ENCODE measurements at places on chromosomes 2 and 18. TPM values are rescaled to one million over a fixed set of nuclear protein-coding genes. Genes with fewer than 3 reads are reported as not detected.

Gene SP3
- 77.0 TPM for total RNA-seq

Gene CYBRD1
- 262 TPM for total RNA-seq

Gene STAT4
- total RNA-seq: 5.8 TPM

Gene PLGLB1
- total RNA-seq: 2.7 TPM

Gene ATF2
- total RNA-seq: 48.0 TPM

DNA sequence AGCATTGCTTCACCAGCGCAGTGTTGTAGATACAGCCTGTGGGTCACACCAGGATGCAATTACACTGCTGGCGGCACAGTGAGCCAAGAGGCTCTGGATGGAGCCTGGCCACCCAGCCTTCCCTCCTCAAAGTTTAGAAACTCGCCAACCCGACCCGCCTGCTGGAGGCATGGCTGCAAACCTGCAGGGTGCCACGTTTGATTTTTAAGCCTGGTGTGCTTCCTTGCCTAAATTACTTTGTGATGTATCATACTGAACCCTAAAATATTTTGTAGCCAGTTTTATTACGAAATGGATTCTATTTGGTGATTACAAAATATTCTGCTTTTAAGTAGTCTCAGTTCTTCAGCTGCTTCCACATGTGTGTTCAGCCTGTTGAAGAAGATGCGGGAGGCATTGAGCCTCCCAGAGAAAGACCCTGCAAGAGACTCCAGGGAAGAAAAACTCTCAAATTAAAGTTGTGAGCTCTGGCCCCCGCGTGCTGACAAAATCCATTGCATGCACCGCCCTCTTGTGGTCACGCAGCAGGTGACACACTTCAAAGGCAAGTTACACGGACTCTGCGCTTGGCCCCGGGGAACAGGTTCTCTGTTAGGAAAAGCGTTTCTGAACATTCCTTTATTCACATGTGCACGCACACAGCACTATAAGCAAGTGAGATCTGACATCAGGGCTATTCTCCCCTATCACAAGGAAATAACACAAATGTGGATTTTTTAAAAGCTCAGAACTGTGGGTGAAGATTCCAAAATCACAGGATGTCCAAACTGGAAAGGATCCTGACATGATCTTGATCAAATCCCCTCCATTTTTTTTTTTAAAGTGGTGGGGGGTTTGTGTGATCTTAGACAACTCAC lies 63.0 kb upstream of the TWIST2 start:
- H3K4me3 ChIP-seq: no peak overlapping the region
- peaks cover 8% of the 10 kb centered on the region for H3K4me1 ChIP-seq
- DNase-seq: peak; percentile 77

GRCh38 chr2:77552956-77553355 lies 30.8 kb upstream of the LRRTM4 start:
- no peak overlapping the region for H3K4me3 ChIP-seq
- H3K27ac ChIP-seq: no peak overlapping the region
- no peak for DNase-seq
- H3K4me1 ChIP-seq: no peaks in the 10 kb centered on the region

DNA sequence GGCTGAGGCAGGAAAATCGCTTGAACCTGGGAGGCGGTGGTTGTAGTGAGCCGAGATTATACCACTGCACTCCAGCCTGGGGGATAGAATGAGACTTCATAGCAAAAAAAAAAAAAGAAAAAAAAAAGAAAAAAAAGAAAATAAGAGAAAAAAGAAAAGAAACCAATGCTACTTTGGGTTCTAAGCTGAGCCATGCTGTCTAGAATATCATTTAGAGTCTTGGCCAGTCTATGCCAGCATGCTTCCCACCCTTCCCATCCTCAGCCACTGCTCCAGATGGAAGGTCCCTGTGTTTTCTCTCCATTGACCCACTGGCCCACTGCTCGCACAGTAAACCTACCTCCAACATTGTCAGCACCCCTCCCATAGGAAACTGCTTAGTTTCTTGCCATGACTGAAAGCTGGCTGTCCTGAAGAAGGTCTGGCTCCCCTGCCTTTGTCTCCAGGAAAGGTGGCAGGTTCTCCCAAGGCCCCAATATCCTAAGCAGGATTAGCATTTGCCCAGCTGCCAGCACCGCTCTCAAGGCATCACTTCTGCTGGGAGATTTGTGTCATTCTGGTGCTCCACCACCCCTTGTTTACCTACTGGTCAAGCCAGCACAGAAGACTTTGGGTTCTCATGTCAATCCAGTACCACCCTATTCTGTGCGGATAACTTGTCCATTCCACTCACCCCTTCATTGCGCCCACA lies 47.3 kb upstream of the PAPOLG start:
- no peak overlapping the region for H3K27ac ChIP-seq
- no peak for DNase-seq
- no peaks in the 10 kb centered on the region for H3K36me3 ChIP-seq
- H3K4me3 ChIP-seq: no peak overlapping the region
- no peaks in the 10 kb centered on the region for H3K4me1 ChIP-seq
- no peaks in the 10 kb centered on the region for H3K27me3 ChIP-seq

DNA sequence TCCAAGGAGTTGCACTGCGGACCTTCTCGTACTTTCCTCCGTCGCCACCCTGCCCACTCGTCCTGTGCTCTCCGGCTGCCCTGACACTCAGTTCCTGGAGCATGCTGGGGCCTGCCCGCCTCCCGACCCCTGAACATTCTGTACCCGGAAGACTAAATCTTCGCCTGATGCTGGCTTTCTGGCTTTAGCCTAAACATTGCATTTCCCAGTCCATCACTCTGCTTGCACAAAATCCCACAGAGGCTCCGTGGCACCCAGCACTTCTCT lies 550 bp upstream of the SFXN5 start:
- H3K27ac ChIP-seq: peak overlapping the region; percentile 95
- peak; percentile 59 for DNase-seq
- peaks cover 5% of the 10 kb centered on the region for H3K36me3 ChIP-seq
- H3K4me1 ChIP-seq: peaks cover 29% of the 10 kb centered on the region
- no peaks in the 10 kb centered on the region for H3K27me3 ChIP-seq

DNA sequence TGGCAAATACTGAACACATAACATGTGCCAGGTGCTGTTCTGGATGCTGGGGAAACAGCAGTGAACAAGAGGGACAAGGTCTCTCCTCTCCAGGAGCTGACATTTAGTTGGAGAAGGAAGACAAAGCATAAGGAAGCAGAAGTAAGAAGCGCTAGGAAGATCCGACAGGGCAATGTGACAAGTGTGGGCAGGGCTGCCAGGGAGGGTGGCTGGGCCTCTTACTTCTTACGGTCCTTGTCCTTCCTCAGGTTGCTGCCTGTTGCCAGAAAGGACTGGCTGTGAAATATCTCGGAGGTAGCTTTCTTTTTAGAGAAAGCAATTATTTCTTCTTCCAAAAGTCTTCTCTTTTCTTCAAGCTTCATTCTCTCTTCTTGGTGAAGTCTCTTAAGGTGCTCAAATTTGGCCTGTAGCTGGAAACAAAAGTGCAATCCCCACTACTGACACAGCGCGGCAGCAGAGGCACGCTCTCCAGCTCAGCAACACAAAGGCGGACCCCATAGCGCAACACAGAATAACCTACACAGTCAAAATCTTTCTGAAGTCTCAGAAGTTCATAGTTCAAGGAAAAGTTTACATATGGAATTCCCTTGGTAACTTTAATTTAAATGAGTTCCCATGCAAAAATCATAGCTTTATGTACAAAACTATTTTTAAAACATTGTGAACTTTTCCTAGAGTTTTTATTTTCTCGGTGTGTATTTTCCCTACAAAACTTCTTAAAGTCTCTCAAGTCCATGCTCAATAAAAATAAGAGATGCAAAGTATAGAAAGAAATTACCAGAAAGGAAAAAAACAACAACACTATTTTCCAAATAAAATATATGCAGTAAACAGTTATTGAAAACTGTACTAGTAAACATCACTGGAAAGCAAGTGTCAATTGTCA lies 67.7 kb downstream of the SEPTIN10 start:
- no peak overlapping the region for H3K27ac ChIP-seq
- no peaks in the 10 kb centered on the region for H3K27me3 ChIP-seq
- H3K4me3 ChIP-seq: no peak overlapping the region
- DNase-seq: peak; percentile 56
- no peaks in the 10 kb centered on the region for H3K4me1 ChIP-seq

GRCh38 chr18:61714421-61714820 lies 178.4 kb downstream of the RNF152 start:
- DNase-seq: no peak
- H3K36me3 ChIP-seq: no peaks in the 10 kb centered on the region
- no peaks in the 10 kb centered on the region for H3K4me1 ChIP-seq
- H3K27me3 ChIP-seq: no peaks in the 10 kb centered on the region

GRCh38 chr18:62521593-62521992 lies 1.2 kb upstream of the ZCCHC2 start:
- H3K27me3 ChIP-seq: no peaks in the 10 kb centered on the region
- peaks cover 29% of the 10 kb centered on the region for H3K4me1 ChIP-seq
- H3K36me3 ChIP-seq: no peaks in the 10 kb centered on the region
- H3K27ac ChIP-seq: no peak overlapping the region
- H3K4me3 ChIP-seq: peak overlapping the region; percentile 92
- no peak for DNase-seq

DNA sequence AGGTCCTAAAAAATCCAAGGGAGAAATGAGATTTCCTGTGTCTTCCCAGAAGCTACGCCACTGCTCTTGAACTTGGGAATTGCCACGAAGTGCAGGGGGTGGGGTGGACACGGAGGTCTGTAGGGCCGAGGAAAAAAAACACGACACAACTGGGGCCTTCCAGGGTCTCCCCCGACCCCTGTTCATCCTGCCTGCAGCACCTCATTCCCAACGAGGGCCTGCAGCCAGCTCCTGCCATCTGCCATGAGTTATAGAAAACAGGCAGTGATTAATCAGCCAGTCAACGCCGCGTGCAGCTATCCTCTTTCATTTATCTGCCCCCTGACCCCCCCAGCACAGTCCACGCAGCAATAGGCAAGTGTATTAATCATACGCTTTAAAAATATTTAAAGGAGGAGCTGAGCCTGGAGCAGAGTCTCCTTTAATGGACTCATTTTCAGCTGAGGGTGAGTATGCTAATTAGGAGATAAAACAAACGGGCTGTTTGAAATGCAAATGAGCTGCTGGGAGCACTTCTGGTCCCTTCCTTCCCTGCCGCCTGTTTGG lies 209.9 kb downstream of the TFCP2L1 start:
- no peak overlapping the region for H3K4me3 ChIP-seq
- H3K36me3 ChIP-seq: no peaks in the 10 kb centered on the region
- H3K27ac ChIP-seq: no peak overlapping the region
- peaks cover 48% of the 10 kb centered on the region for H3K27me3 ChIP-seq
- H3K4me1 ChIP-seq: no peaks in the 10 kb centered on the region
- no peak for DNase-seq

- no peaks in the 10 kb centered on the region for H3K36me3 ChIP-seq
- no peak for DNase-seq
- no peak overlapping the region for H3K4me3 ChIP-seq
Measured at GRCh38 chr2:47675196-47675825, 107.6 kb upstream of the MSH6 start.

- no peak for DNase-seq
- peaks cover 6% of the 10 kb centered on the region for H3K4me1 ChIP-seq
- H3K36me3 ChIP-seq: no peaks in the 10 kb centered on the region
- no peaks in the 10 kb centered on the region for H3K27me3 ChIP-seq
- H3K27ac ChIP-seq: no peak overlapping the region
Measured at GRCh38 chr2:158011055-158011771, 90.5 kb upstream of the UPP2 start.

DNA sequence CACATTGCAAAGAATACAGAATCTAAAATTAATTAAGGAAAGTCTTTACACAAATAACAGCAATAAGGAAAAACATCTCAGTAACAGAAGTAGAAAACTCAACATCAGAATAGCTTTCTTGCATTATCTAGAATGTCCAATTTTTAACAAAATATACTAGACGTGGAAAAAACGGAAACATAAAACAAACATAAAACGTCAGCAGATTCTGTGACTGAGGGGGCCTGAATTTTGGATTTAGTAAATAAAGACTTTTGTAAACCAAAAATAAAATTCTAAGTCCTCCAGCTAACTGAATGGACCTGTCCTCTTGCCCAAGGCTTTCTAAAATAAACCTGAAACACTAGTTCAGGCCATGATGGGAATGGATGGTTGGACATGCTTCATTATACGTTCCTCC lies 773.5 kb upstream of the LRRTM1 start:
- no peak overlapping the region for H3K27ac ChIP-seq
- no peak for DNase-seq
- H3K36me3 ChIP-seq: no peaks in the 10 kb centered on the region
- no peaks in the 10 kb centered on the region for H3K27me3 ChIP-seq
- H3K4me1 ChIP-seq: no peaks in the 10 kb centered on the region

DNA sequence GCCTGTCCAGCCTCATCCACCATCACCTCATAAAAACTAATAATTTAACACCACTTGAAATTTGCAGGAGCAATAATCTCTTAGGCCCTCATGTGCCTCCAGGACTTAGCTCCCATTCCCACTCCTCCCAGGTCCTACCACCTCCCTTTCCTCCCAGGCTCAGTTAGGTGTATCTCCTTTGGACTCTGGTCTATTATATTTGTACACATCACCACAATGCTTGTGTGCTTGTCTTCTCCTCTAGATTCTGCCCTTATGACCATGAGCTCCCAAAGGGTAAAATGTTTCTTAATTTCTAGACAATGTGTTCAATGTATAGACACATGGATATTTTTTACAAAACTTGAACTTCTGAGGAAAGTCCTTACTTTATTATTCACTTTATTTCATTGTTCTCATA lies 182.0 kb upstream of the ZC3H15 start:
- H3K4me1 ChIP-seq: no peaks in the 10 kb centered on the region
- H3K27ac ChIP-seq: no peak overlapping the region
- H3K36me3 ChIP-seq: no peaks in the 10 kb centered on the region
- no peak for DNase-seq
- no peaks in the 10 kb centered on the region for H3K27me3 ChIP-seq
- H3K4me3 ChIP-seq: no peak overlapping the region

DNA sequence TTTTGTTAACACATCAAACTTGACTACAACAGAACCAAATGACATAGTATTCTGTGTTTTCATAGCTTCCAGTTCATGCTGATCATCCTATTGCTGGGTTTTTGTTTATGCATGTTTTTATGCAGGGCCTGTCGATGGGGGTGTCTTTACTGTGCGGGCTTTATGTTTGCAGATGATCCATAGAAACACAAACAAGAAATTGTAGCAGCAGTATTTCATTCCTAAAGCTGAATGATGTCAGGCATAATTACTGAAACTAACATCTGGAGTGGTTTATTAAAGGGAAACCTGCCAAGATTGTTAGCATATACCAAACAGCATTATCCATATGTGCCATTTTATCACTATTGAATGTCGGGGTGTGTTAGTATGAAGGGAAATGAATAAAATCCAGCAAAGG lies 129.7 kb downstream of the PTPRM start:
- DNase-seq: no peak
- H3K4me1 ChIP-seq: no peaks in the 10 kb centered on the region
- H3K36me3 ChIP-seq: no peaks in the 10 kb centered on the region
- no peaks in the 10 kb centered on the region for H3K27me3 ChIP-seq
- H3K4me3 ChIP-seq: no peak overlapping the region
- no peak overlapping the region for H3K27ac ChIP-seq

DNA sequence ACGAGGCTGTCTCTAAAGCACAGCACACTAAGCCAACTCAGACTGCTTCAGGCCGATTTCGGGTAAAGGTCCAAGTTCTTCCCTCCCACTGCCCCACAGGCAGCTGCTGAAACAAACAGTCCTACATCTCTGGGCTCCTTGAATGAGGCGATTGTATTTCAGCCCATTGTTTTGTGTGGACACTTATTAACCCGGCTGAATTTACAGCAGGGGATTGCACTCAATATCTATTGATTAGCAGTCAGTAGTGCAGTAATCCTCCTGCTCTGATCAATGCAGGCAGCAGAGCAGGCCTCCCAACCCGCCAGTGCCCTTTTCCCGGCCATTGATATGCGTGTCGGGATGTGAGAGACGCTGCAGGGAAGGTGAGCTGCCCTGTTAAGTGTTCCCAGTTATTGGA lies 330.1 kb downstream of the CMPK2 start:
- no peaks in the 10 kb centered on the region for H3K4me1 ChIP-seq
- no peak overlapping the region for H3K4me3 ChIP-seq
- H3K27me3 ChIP-seq: no peaks in the 10 kb centered on the region
- no peaks in the 10 kb centered on the region for H3K36me3 ChIP-seq

GRCh38 chr2:197339016-197339415 lies 28.4 kb upstream of the ANKRD44 start:
- no peak for DNase-seq
- no peaks in the 10 kb centered on the region for H3K36me3 ChIP-seq
- H3K4me1 ChIP-seq: no peaks in the 10 kb centered on the region

Measured in lower lobe of right lung (tissue), 2 donors.